ENCODE measurements at places on chromosomes 3 and 15. TPM values are rescaled to one million over a fixed set of nuclear protein-coding genes. Genes with fewer than 3 reads are reported as not detected.

Gene PCYT1A
- total RNA-seq: 37.4 TPM

Gene PGBD4
- 1.6 TPM for total RNA-seq

Gene CKMT1A
- 2.6 TPM for total RNA-seq

Gene NCEH1
- 35.3 TPM for total RNA-seq

Gene TSC22D2
- 13.9 TPM for total RNA-seq

Gene SLC24A5
- not detected for total RNA-seq

Gene SPSB4
- total RNA-seq: 0.09 TPM

Gene RPL15
- total RNA-seq: 3,109 TPM

Gene DZIP1L
- total RNA-seq: 5.6 TPM

Gene SCN11A
- total RNA-seq: not detected

Gene FBN1
- 5.0 TPM for total RNA-seq

Gene B3GNT5
- total RNA-seq: 29.3 TPM

Gene ERICH6
- total RNA-seq: not detected

Gene MRAS
- total RNA-seq: 10.5 TPM

Gene SLC9C1
- not detected for total RNA-seq

Gene NRROS
- not detected for total RNA-seq

Gene ITIH4
- 0.71 TPM for total RNA-seq

Gene PFN2
- 153 TPM for total RNA-seq

Gene EPHB1
- not detected for total RNA-seq

Gene C3orf38
- total RNA-seq: 18.0 TPM

Gene FOXL2
- total RNA-seq: 2.5 TPM

Gene MESP1
- total RNA-seq: 8.5 TPM

Gene ZNF774
- 0.62 TPM for total RNA-seq

Gene CD80
- not detected for total RNA-seq

Gene SEMA6D
- total RNA-seq: not detected

Gene PTH1R
- total RNA-seq: 0.51 TPM

Gene ARRDC4
- total RNA-seq: 0.19 TPM

Gene ADIPOQ
- total RNA-seq: not detected

Gene RARB
- 10.4 TPM for total RNA-seq

Gene ERC2
- total RNA-seq: 0.25 TPM

Gene PCSK6
- total RNA-seq: 12.7 TPM

Gene GOLGA8T
- total RNA-seq: 1.7 TPM

Gene VILL
- total RNA-seq: 0.17 TPM

Gene AGTR1
- total RNA-seq: 0.40 TPM

Gene PDE12
- total RNA-seq: 16.6 TPM

Gene ST8SIA2
- 0.50 TPM for total RNA-seq

Gene SI
- total RNA-seq: not detected

Gene KBTBD13
- not detected for total RNA-seq

Gene MESP2
- total RNA-seq: 0.54 TPM

Gene ALDH1A2
- not detected for total RNA-seq

Gene NR2F2
- total RNA-seq: 24.0 TPM

Gene PLA2G4D
- total RNA-seq: not detected

Gene CIDEC
- total RNA-seq: 10.4 TPM
